T-helper 2 cell (primary cell): ENCODE measurements at places on chromosomes 3 and 15.

DNA sequence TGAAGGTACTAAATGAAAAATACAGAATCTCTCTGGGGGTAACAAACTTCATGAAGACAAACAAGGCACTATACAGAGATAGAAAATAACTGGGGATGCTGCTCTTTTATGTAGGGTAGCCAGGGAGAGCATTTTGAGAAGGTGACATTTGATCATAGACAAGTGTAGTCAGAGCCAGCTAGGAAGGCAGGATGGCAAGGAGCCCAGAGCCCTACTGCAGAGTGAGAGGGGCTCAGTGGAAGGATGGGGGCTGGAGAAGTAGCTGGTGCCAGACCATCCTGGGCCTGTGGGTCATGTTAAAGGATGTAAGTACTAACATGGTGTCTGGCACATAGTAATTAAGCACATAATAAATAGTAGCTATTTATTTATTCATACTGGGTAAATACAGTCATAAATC is 133.6 kb downstream of the MEIS2 start:
- DNase-seq, result no peak

DNA sequence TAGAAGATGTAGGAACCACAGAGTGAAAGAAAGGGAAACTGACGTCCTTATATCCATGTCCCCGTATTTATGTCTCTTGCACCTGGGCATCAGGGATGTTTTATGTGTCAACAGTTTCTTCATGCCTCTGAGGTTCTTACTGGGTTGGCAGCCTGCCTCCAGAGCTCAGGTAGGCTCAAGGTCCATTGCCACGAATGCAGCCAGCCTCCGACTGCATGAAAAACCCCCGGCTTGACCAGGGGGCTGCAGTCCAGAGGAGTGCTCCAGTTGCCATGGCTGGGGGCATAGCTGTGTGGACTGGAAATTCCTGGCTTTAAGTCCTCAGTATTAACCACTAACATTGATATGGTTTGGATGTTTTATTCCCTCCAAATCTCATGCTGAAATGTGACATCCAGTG is 2.8 kb upstream of the CSPG5 start:
- DNase-seq, result no peak

- DNase-seq, result no peak
Observed at GRCh38 chr3:185460719-185461350, 38.0 kb downstream of the TMEM41A start.

DNA sequence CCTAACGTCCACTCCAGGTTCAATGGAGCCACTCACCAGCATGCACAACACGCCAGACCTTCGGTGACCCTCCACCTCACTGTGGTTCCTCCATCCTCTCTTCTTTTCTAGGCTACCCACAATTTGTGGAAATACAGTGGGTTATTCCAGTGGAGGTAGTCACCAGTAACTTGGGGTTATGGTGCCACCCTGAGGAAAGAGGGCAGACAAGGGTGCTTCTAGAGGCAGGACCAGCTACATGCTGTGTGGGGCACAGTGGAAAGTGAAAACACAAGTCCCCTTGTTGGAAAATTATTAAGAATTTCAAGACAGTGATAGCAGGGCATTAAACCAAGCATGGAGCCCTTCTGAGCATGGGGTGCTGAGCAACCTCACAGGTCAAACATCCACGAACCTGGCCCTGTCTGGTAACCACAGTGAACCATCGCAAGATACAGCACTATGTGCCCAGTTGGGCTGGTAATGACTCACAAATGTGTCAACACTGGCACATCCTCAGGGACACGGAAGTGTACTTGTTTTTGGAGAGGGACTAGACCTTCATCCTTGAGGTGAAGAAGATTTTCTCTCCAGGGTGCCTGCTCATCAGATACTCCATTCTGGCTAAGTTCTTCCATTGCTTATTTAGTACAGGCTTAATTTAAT is 166.7 kb downstream of the STT3B start:
- DNase-seq, result no peak

DNA sequence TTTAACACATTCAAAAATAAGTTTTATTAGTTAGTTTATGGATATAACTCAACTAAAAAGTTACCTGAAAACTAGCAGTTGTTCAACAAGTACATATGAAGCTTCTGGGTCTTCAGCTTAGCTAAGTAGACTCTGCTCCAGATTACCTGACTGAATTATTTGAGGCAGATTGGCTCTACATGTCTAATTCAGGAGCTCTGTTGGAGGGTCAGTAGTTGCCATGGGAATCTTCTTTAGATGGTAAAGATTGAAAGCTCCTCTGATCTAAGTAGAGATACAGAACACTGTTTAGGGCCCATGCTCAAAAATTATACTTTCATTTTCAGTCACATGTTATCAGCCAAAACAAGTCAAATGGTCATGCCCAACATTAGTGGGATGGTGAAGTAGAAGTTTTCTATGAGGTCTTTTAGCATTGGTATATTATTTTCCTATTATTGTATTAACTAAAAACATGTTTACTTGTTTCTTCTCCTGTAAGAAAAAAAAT is 1476.9 kb downstream of the OTOL1 start:
- no peak for DNase-seq

DNA sequence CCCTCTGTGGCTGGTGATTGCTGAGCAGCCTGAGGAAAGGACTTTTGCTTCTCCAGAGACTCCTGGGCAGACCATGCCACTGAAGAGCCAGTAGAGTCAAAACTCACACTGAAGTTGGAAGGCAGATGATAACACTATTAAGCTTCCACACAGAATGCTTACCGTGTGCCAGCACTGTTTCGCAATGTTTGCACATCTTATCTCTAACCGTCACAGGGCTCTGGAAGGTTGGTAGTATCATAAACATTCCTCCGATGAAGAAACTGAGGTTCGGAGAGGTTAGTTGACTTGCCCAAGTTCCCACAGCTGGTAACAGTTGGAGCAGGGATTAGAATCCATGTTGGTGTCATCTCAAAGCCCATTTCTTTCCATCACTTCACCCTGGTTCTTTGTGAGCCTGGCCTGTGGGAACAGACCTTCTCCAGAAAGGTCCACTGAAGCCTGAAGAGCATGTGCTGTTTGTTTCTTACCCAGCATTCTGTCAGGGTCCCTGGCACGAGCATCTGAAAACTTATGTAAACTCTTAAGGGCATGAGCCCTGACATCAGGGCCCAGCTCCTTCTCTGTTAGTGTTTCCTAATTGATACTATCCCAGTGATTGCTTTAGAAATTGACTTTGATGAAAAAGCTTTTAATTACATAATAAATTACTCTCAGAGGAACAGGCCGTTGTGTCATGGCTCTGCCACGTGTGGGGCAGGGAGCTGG is 77.0 kb upstream of the PRR23C start:
- no peak for DNase-seq

DNA sequence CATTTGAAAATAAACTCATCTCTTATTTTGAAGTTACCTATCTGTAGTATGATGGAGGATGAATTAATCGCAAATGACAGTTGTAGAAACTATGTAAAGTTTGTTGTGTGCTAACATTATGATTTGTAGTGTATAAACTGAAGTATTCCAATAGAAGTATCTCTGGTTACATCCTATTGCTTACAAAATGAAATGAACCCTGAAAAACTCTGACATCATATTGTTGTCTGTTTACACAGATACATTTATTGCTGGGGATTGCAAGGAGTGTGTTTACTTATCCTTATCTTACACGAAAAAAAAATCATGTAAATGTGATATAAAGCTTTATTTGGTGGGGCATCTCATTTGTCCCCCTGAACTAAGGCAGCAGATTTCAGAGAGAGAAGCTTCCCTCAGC is 2.6 kb upstream of the ABHD10 start:
- no peak for DNase-seq

DNA sequence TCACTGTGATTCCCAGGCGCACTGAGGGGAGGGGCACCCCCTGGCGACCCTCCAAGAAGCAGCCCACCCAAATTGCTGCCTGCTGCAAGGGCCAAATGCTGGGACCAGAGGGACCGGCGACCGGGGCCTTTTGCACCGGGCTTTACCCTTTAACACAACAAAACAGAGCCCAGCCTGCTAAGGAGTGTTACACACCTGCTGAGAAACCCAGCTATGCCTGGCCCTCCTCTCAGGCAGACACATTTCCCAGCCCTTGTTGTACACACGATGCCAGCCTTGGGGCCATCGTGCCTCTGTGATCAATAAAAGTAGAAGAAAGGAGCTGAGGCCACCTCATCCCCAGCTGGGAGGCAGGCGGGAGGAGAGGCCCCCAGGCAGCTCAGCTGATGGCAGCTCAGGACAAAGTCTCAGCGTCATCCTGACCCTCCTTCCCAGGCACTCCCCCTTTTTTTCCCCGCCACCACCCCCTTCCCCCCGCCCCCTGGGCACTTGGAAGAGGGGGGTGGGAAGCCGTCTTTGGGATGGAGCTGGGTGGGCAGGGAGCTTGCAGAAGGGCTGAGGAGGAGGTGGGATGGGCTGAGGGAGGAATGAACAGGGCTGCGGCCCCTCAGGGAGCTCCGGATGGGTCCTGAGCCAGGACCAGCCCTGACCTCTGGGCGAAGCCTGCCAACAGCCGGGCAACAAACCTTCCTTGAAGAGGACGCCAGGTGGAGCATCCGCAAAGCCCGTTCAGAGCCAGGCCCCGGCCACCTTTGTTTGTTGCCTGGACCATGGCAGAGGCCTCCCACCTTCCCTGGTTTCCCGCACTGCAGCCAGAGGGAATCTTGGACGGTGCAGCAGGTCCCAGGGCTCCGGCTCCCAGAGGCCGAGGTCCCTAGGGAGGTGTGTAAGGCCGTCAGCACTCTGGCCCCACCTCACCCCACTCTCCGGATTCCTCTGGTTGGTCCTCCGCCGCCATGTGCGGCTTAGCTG is 45.9 kb upstream of the SEC61A1 start:
- no peak for DNase-seq

DNA sequence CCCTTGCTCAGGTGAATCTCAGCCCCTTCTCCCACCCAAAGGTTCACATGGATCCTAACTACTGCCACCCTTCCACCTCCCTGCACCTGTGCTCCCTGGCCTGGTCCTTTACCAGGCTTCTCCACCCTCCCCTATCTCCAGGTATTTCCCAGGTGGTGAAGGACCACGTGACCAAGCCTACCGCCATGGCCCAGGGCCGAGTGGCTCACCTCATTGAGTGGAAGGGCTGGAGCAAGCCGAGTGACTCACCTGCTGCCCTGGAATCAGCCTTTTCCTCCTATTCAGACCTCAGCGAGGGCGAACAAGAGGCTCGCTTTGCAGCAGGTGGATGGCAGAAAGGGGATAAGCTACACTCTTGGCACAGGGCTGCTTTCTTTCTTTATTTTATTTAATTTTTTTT is 4.5 kb downstream of the FAM131A start:
- no peak for DNase-seq

- DNase-seq, result no peak
Observed at GRCh38 chr3:126005951-126006350, 37.0 kb downstream of the ROPN1B start.

- no peak for DNase-seq
Observed at GRCh38 chr3:69119138-69119537, 3.3 kb downstream of the LMOD3 start.
